ENCODE measurements at places on chromosomes 16 and 17.

DNA sequence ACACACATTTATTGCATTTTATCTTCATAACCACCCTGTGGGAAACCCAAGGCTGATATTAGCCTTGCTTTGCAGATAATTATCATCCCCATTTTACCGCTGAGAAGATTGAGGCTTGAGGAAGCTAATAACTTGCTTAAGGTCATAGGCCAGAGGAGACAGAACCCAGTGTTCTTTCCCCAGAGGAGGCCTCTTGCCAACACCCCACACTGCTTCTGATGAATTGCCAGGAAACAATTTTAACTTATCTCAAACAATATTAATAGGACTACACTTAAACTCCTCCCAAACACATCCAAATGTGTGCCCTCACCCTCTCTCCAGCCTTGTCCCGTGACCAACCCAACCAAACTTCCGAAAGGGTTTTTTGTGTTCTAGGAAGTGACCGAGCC lies 2.1 kb upstream of the SPG7 start:
- DNase-seq: no peak

DNA sequence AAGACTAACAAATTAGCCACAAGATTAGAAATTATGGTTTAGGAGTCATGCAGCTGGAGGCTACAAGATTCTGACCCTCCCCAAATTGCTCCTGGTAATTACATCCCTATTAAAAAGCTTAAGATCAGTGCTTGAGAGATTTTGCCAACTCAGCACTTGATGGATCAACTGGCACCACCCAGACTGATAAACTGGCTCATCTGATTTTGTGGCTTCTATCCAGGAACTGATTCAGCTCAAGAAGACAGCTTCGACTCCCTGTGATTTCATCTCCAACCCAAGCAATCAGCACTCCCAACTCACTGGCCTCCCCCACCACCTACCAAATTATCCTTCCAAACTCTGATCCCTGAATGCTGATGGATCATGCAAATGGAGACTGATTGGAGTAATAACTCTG lies 94.8 kb downstream of the TNFRSF13B start:
- DNase-seq: no peak

GRCh38 chr17:38463451-38463858 lies 35.2 kb downstream of the ARHGAP23 start:
- DNase-seq: no peak

DNA sequence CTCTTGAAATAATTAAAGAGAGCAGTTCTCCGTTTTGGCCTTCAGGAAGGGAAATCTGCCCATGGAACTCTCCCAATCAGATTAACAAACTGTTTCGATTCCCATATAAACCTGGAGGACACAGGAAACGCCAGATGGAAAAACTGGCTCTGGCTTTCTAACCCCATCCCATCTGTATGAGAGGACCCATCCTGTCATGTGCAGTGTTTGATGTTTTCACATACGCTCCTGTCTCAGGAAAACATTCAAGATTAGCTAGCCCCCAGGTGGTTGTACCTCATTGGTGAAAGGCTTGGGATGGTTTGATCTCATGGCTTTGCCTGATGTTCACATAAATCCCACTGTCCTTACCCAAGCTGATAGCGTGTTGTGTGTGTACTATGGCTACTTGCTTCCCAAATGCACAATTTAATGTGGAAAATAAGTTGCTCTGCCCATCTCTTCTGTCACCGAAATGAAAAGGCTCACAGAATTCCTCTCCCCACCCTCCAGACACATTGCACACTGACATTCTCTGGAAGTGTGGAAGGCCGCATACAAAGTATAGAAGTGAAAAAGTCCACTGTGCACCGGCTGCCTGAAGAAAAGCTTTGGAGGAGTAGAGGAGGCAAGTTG lies 18.2 kb upstream of the ERN1 start:
- peak; percentile 33 for DNase-seq

DNA sequence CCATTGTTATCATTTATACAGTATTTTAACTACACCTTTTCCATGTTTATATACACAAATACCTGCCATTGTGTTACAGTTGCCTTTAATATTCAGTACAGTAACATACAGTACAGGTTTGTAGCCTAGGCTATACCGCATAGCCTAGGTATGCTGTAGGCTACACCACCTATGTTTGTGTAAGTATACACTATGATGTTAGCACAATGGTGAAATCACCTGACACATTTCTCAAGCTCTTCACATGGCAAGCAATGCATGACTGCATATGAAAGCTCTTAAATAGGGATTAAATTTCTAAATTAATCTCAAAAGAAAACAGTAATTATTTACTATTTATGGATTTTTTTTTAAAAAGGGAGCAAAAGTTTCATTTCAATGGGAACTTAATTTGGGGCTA lies 12.0 kb downstream of the LRRC37B start:
- DNase-seq: peak; percentile 52

- no peak for DNase-seq
These were observed 51.3 kb upstream of the FBXO47 start for GRCh38 chr17:39018267-39019134.
